ENCODE measurements at places on chromosomes 13 and 19. TPM values are rescaled to one million over a fixed set of nuclear protein-coding genes. Genes with fewer than 3 reads are reported as not detected.

Gene CASP14
- total RNA-seq, result not detected

DNA sequence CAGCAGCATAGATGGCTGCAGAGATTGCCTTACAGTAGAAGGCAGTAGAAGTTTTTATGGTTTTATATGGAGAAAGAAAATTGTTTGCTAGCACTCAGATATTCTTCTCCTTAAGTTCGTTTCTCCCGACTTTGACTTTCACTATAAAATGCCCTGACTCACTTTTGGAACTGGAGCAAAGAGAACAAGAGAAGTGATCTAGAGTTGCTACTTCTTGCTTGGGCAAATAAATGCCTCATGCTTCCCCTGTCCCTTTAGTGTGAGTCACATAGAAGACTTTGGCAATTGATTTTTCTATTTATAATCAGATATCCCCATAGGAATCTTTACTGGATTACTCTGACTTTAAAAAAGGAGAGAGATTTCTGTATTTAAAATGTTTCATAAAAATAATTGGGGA, 46.9 kb downstream of the ITGBL1 start:
- no peak for DNase-seq

DNA sequence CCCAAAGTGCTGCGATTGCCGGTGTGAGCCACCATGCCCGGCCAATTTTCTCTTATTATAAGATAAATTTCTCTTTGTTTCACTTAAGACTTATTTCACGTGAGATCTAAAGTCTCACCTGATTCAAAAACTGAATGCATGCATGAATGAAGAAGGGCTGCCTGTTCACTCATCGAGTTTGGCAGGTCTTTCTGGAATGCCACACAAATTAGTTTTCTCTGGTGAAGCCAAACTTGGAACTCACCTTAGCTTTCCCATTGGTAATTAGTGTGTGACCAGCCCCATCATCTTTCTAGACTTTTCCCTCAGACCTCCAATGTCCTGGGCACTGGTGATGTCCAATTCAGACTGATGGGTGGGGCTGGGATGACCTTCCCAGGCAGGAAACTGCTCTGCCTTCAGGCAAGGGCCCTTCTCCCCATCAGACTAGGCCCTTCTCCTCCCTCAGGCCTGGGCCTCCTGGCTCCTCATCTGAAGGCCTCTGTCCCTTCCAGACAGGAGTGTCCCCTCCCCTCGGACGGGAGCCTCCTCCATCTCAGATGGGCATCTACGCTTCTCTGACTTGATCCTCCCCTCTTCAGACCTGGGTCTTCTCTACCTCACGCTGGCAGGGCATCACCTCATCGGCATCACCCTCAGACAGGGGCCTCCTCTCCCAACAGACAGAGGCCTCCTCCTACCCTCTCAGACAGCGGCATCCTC, 14.4 kb downstream of the C3 start:
- no peak for DNase-seq

DNA sequence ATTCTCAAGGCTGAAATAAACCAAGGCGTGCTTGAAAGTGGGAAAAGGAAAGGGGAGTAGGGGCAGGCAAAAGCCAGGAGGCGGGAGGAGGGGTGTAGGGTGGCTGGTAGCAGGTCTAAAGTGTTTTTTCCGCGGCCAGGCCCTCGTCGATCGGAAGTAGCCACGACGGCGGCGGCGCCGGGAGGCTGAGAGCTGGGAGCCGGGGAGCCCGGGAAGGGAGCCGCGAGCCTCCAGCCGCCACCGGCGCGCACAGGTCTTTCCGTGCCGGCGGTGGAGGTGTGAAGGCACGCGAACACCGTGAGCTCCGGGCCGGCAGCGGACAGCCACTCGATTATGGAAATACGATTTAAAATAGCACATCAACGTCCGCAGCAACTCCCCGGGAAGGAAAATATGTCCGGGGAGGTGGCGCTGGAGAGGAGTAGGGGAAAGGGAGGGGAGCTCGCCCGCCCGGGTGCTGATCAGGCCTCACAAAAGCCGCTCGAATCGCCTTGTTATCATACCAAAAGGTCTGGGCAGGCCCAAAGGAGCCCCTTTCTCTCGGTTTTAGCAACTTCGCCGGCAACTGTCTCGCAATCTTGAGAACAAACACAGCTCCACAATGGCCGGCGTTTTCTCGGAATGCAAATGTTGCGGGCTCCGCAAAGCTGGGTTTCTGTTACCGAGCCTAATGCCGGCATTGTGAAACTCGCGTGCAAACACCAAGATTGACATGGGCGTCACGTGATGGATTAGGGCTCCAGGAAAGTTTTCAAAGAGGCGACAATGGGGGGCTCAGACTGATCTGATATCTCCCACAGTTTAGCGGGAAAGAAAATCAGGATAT, 2.9 kb upstream of the PCDH8 start:
- DNase-seq, result peak; percentile 2

- DNase-seq, result no peak
Measured at GRCh38 chr19:55554741-55555152, 9.4 kb upstream of the SBK3 start.

DNA sequence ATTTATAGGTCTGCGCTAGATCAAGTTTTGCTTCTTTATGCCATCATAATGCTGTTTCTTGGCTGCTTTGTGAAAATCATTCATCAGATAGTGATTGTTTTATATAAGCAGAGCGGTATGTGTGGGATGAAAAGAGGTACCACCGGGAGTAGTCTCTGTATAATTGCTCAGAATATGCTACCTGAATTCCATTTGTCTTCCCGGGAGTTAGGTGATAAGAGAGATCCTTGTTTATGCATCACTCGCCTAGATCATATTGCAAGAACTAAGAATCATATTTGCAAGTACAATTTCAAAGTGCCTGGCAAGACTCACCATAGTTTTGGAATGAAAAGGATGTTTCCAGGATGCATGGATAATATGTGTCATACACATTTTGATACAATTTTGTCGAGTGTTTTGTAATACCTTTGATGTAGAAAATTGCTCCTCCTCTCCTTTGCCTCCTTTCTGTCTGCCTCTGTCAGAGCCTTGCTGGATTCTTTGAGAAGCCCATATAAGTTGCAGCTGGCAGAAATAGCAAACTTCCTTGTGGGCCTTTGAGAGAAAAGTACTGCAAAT, 1306.0 kb upstream of the SLC10A2 start:
- DNase-seq, result no peak

Data from renal cortical epithelial cell (primary cell).